ENCODE measurements at places on chromosomes 13 and 19.
A peak's percentile ranks its signal among the peaks of the same experiment; 100 is the strongest.

GRCh38 chr19:16698914-16699313 is 20.7 kb upstream of the NWD1 start:
- peak; percentile 13 for DNase-seq

DNA sequence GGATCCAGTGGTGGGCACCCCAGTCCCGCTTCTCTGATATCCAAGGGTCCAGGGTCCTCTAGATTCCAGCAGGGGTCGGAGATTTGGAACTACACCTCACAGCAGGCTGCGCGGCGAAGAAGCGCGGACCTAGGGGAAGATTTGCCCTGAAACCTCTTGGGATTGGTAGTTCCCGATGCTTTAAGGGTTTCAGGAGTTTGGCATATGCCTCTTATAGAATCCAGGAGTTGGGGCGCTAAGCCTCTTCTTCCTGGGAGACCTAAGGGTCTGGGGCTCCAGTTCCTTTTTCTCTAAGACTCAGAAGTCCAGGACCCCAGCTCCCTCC is 349 bp downstream of the BCL2L12 start:
- DNase-seq = no peak

GRCh38 chr13:44317752-44318151 is 55.9 kb upstream of the SERP2 start:
- DNase-seq = no peak

DNA sequence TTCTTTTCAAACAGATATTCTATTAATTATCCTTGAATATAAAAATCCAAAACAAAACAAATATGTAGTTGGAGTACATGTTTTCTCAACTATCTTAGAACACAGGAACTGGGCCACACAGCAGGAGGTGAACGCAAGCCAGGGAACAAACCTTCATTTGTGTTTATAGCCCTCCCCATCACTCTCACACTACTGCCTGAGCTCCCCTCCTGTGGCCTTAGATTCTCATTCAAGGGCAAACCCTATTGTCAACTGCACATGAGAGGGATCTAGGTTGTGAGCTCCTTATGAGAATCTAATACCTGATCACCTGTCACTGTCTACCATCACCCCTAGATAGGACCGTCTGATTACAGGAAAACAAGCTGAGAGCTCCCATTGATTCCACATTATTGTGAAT is 427.1 kb upstream of the PRR20A start:
- DNase-seq = no peak

All from NCI-H2171 (cell line).